ENCODE measurements at places on chromosomes 4 and X. TPM values are rescaled to one million over a fixed set of nuclear protein-coding genes. Genes with fewer than 3 reads are reported as not detected.

DNA sequence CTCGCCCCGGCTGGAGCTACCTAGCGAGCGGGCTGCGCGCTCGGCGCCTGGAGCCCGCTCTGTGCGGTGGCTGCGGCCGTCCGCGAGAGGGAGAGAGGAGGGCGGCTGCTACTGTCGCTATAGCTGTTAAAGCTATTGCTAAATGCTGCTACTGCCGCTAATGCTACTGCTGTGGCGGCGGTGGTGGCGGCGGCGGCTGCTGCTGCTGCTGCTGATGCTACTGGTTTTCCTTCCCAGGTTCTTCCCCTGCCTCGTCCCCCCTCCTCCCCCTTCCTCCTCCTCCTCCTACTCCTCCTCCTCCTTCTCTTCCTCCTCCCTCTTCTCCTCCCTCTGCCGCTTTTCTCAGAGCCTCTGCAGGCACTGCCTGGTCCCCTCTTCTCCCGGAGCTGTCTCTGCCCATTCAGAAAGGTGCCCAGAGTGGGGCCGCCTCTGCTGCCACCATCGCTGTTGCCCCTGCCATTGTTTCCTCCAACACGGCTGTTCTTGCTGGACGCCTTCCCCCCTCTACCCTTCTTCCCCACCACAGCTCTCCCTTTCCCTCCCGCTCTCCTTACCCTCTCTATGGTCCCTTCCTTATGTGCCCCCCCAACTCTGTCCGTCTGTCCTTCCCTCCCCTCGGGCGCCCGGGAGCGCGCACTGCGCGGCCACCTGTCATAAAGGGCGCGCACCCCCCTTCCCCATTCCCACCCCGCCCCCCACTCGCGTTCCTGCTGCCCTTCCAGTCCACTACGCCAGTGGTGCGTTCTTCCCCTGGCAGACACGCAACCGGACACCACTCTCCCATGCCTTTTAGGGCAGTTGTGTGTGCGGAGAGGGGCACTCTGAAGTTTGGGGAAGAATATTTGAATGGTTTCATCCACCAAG, at the start of gene NEXMIF:
NEXMIF (minus strand) TSS at position 228 of the 864 bp plus-strand sequence.
- DNase-seq, result no peak

DNA sequence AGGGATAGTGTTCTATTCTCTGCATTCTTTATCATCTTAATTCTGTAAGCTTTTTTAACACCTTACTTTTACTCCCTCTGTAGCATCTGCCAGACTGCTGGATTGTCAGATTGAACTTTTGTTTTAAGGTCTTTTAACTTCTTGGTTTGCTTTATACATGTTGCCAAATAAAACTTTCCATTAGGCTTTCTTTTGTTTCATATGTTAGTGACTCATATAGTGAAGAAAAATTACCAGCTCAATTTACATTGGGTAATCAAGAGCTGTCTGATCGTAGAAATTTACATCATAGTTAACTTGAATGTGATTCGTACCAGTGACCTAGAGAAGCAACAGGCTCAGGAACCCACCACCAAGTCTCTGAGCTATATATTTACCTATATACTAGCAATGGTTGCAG, 28.5 kb upstream of the KLHL4 start:
- DNase-seq, result peak; percentile 14

GRCh38 chrX:111349934-111350333, 62.1 kb downstream of the DCX start:
- DNase-seq, result no peak

- no peak for DNase-seq
Observed at GRCh38 chrX:118370921-118371624, 25.2 kb downstream of the WDR44 start.

Gene RBMX2
- total RNA-seq, result 34.4 TPM
